ENCODE measurements at places on chromosomes 11 and 22. TPM values are rescaled to one million over a fixed set of nuclear protein-coding genes. Genes with fewer than 3 reads are reported as not detected.

- ATAC-seq, result no peak
These were observed 103.3 kb downstream of the LRRC32 start for GRCh38 chr11:76567261-76567660.

DNA sequence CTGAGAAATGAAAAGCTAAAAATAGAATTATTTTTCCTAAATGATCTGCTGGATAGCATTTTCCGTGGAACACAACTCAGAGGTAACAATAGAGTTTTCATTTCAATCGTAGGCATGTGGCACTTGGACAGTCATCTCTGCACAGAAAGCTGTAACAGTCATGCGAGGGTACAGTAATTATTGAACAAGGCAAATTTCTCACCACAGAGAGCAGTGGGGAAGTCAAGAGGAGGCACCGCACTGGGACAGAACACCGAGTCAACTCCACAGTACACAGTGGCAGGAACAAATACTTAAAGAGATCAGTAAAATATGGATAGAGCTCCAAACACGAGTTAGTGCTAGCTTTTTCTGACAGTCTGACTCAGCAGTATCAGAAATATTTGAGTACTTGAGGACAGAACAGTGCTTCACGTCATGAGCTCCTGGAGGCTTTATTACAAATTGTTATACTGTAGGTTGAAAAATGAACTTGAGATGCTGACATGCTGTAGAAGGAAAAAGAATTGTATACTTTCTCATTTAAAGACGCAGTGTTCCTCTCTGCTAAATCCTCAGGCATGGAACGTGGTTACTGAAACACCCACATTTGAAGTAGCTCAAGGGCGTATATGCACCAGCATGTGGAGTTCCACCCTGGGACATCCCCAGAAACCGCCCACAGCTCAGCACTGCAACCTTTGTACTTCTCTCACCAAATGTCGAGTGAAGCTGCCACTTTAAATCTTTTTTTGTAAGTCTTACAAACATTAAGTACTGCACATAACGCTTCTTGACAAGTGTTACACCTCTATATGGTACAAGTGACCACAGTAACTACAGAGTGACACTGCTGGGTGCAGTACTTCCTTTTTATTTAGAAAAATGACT is 27.4 kb upstream of the YPEL1 start:
- no peak for ATAC-seq

- no peak for ATAC-seq
These were observed 51.8 kb downstream of the APIP start for GRCh38 chr11:34864424-34864823.

- no peak for ATAC-seq
These were observed 216.5 kb upstream of the CADM1 start for GRCh38 chr11:115720602-115721245.

GRCh38 chr22:25045159-25045558 is 92.6 kb downstream of the KIAA1671 start:
- no peak for ATAC-seq

GRCh38 chr11:102780491-102780918 is at the start of gene MMP10:
Gene MMP10, minus strand, starts transcription at chr11:102780628. Its CDS starts 37 bp downstream, at chr11:102780591.
- no peak for ATAC-seq

DNA sequence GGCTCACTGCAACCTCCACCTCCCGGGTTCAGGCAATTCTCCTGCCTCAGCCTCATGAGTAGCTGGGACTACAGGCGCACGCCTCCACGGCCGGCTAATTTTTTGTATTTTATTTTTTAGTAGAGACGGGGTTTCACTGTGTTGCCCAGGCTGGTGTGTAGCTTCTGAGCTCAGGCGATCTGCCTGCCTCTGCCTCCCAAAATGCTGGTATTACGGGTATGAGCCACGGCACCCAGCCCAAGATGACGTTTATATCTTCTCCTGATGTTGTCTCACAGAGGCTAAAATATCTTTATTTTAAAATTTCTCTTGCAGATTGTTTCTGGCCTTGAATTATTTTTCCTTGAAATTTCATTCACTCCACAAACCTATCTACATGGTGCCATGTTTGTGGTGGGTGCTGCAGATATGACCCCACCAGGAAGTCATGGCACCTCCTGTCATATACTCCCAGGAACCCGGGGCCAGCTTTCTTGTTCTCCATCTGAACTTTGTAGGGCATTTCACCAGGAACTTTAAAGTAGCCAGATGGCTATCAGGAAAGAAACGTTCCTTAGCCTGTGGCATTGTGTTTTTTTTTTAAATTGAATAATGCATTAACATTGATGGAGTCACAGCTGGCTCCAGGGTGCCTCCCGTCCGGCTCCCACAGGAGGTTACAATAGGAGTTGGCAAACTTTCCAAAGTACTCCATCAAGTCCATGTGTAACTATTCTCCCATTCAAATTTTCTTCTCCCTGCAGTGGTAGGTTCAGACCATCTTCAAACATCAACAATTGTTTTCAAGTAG is 42.0 kb upstream of the LIPT2 start:
- no peak for ATAC-seq

DNA sequence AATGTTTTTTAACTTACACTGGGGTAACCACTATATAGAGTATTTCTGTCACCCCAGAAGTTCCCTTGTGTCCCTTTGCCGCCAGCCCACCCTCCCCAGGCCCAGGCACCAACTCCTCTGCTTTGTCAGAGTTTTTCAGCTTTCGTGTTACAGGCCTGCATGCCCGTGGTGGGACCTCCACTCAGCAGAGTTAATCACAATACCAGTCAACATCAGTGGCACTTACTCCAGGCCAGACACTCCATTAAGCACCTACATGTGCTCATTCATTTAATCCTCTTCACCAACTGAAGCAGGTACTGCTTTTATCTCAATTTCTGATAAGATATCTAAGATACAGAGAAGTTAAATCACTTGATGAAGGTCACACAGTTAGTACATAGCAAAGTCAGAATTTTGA is 63.3 kb downstream of the LIF start:
- ATAC-seq, result no peak

DNA sequence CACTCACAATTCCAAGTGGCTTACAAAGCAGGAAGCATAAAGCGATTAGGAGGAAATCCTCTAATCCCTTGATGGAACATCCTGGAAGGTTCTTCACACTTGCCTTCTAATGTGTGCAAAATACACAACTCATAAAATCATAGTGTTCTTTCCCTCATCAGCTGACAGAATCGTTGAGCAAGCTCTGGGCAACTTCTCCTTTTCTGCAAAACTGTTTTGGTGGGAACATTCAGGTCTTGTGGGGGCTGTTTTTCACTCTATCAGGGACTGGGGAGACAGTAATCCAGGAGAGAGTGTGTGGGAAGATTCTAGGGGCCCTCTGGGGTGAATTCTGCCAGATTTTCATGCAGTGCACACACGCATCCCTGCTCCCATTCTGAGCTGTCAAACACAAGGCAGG is 53.2 kb downstream of the IRAG1 start:
- ATAC-seq, result no peak

GRCh38 chr11:45924036-45924915 is 1.8 kb downstream of the LARGE2 start:
- ATAC-seq, result no peak

DNA sequence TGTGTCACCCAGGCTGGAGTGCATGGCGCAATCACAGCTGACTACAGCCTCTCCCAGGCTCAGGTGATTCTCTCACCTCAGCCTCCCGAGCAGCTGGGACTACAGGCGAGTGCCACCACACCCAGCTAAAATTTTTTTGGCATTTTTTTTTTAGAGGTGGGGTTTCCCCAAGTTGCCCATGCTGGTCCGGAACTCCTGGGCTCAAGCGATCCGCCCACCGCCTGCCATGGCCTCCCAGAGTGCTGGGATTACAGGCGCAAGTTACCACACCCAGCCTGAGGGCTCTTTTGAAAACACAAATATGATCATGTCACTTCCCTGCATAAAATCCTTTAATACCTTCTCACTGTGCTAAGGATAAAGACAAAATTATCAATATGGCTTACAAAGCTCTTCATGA is 88.1 kb downstream of the MAML2 start:
- ATAC-seq, result no peak

- no peak for ATAC-seq
These were observed 35.2 kb upstream of the USP47 start for GRCh38 chr11:11806586-11806985.

DNA sequence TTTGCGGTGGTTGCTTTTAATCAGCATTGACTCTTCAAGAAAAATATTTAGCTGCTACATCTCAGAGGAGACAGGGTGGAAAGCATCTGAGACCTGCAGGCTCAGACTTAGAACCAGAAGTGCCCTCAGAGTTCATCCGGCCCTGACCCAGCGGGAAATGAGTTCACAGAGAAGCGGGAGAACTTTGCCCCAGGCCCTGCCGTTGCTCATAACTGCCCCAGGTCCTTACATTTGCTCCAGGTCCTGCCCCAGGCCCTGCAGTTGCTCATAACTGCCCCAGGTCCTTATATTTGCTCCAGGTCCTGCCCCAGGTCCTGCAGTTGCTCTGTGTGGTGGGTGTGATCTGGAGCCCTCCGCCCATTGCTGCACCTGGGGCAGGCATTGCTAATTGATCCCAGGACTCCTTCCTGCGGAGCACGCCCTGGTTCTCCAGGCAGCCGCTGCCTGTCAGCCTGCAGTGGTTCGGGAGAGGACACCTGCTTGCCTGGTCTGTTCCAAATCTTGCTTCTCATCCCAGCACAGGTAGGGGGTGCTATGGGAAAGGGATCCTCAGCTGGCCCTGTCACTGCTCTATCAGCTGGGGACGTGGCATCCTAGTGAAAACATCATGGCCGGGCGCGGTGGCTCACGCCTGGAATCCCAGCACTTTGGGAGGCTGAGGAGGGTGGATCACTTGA is 58.1 kb upstream of the PPP6R3 start:
- ATAC-seq, result no peak

DNA sequence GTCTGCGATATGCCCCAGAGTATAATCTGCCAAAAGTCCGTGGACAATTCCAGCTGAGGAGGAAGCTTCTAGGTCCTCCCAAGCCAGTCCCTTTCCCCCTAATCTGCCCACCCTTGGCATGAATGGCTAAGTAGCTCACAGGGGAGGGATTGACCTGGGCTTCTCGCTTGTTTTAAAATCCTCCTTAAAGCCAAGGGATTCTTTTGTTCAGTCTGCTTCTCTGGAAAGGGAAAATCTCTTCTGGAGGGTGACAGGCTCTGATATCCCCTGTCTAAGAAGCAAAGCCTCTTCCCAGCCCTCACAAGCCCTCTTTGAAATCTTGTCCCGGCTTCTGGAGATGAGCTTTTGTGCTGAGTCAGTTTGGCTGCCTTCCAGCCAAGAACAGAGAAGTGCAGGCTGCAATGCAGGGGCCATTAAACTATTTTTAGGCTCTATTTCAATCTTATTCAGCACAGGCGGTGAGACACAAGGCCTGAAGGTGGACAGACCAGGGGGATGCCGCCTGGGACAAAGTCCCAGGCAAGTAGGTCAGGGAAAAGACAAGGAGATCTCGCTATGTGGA is 23.9 kb downstream of the NEFH start:
- ATAC-seq, result no peak

GRCh38 chr11:84969103-84969502 is 658.0 kb downstream of the DLG2 start:
- no peak for ATAC-seq

- no peak for ATAC-seq
These were observed at the start of gene CCDC116 for GRCh38 chr22:21632237-21632895. Gene CCDC116, plus strand, starts transcription at chr22:21632760. Its CDS starts 422 bp downstream, at chr22:21633182.

Gene XKR3
- total RNA-seq, result not detected

Gene PYGM
- 48.6 TPM for total RNA-seq

Gene UBTFL1
- total RNA-seq, result not detected

Gene C11orf97
- not detected for total RNA-seq

Gene PATE4
- not detected for total RNA-seq

Gene OR8D1
- not detected for total RNA-seq

Gene ANO9
- total RNA-seq, result not detected

Gene MMP8
- total RNA-seq, result not detected
